ENCODE measurements at places on chromosomes 7 and 10.

GRCh38 chr7:115047958-115048720 is 126.2 kb downstream of the MDFIC start:
- H3K27ac ChIP-seq: no peak overlapping the region
- no peak overlapping the region for H3K4me3 ChIP-seq
- no peaks in the 10 kb centered on the region for H3K27me3 ChIP-seq
- no peak for DNase-seq
- H3K4me1 ChIP-seq: no peaks in the 10 kb centered on the region
- no peaks in the 10 kb centered on the region for H3K36me3 ChIP-seq

DNA sequence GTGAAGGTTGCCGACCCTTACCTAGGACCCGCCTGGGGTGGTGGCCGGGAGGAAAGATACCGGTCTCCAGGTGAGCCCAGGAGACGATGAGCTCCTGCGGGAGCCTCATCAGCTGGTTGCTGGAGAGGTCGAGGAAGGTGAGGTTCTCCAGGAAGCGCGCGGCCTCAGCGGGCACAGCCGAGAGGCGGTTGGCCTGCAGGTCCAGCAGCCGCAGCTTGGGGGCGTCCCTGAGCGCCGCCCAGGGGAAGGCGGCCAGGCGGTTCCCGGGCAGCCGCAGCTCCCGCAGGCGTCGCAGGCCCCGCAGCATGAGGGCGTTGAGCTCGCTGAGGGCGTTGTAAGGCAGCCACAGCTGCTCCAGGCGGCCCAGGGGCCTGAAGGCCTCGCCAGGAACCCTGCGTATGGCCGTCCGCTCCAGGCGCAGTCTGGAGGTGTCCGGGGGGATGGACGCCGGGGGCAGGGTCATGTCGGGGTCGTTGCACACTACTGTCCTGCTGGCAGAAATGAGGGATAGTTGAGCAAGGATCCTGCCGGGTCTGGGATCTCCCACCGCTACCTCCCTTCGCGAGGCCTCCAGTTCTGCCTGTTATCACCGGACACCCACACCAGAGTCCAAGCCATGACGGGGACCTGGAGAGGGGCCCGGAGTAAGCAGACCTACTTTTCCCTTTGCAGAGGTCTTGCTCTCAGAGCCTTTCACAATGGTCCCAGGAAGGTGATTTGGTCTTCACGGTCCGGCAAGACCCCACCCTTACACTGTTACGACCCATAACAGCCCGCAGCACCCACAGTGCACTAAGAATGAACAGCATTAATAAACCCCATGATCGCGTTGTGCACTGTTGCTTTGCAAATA is 3.9 kb downstream of the LRIT1 start:
- no peak overlapping the region for H3K4me3 ChIP-seq
- no peak overlapping the region for H3K27ac ChIP-seq
- H3K36me3 ChIP-seq: no peaks in the 10 kb centered on the region
- H3K27me3 ChIP-seq: peaks cover 9% of the 10 kb centered on the region

DNA sequence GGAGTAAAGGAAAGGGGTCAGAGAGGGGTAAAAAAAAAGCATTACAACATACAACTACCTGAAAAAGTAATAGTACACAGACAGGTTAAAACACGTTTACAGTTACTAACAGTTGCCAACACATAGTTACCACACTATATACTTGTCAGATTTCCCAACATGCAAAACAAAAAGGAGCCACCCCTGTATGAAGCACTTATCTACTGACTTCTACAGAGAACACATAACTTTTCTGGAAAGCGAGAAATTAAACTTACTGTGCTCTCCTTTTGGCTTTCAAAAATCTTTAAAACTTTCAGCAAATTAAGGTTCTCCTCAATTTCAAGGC is 2.1 kb downstream of the ABI1 start:
- H3K27ac ChIP-seq: peak overlapping the region; percentile 84
- peaks cover 14% of the 10 kb centered on the region for H3K4me1 ChIP-seq
- peak overlapping the region; percentile 80 for H3K4me3 ChIP-seq
- no peaks in the 10 kb centered on the region for H3K27me3 ChIP-seq
- H3K36me3 ChIP-seq: peaks cover 2% of the 10 kb centered on the region

GRCh38 chr7:11648980-11649379 is 183.0 kb downstream of the THSD7A start:
- no peak for DNase-seq
- no peaks in the 10 kb centered on the region for H3K36me3 ChIP-seq
- no peak overlapping the region for H3K4me3 ChIP-seq

GRCh38 chr10:8306685-8307364 is 252.3 kb downstream of the GATA3 start:
- H3K4me3 ChIP-seq: no peak overlapping the region
- H3K36me3 ChIP-seq: no peaks in the 10 kb centered on the region
- H3K4me1 ChIP-seq: no peaks in the 10 kb centered on the region
- no peak overlapping the region for H3K27ac ChIP-seq

DNA sequence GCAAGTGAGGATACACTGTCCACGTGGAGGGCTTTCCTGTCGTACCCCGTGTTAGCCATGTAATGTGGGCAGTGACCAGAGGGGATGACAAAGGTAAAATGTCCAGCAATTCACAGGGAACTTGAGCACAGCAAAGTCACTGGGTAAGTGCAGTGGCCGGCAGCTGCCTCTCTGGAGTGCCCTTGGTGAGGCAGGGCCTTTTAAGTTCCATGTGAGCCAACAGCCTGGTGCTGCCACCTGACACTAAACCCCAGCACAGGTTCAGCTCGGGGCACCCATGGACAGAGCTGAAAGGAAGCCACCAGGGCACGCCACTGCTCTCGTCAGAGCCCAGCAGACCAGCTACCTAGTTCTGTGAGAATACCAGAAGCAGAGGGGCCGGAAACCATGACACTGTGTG is 168.3 kb downstream of the PRKAG2 start:
- H3K27me3 ChIP-seq: no peaks in the 10 kb centered on the region
- no peak for DNase-seq
- peaks cover 33% of the 10 kb centered on the region for H3K4me1 ChIP-seq
- H3K4me3 ChIP-seq: no peak overlapping the region
- H3K36me3 ChIP-seq: no peaks in the 10 kb centered on the region

- H3K27ac ChIP-seq: peak overlapping the region; percentile 56
- DNase-seq: no peak
- H3K4me1 ChIP-seq: no peaks in the 10 kb centered on the region
- H3K36me3 ChIP-seq: no peaks in the 10 kb centered on the region
These were observed 86.8 kb downstream of the FANK1 start for GRCh38 chr10:125983161-125983560.

DNA sequence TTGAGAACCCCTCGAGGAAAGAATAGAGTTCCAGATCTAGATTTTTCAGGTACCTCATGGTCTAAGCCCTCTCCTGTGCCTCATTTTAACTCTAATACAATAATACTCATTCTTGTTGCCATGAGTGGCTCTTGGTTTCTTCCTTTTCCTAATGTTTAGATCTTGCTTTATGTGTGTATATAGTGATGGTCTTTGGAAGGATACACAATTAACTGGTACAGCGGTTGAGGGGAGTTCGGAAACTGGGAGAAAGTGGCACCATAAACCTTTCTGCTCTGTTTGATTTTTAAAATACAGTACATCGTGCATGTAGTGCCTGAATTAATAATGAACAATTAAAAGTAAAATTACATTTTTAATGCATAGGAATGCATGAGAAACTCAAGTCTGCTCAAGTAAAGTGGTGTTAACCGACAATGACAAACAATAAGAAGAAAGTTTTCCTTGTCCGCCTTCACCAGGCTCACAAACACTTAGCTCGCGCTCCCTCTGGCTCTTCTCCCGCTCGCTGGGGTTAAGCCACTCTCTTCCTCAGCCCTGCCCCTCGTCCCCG is 386 bp upstream of the EIF4EBP2 start:
- peak overlapping the region; percentile 80 for H3K27ac ChIP-seq
- H3K4me3 ChIP-seq: peak overlapping the region; percentile 66
- no peak for DNase-seq
- H3K4me1 ChIP-seq: peaks cover 18% of the 10 kb centered on the region
- no peaks in the 10 kb centered on the region for H3K27me3 ChIP-seq

All from Panc1 (cell line).